ENCODE measurements at places on chromosomes 3 and 15. TPM values are rescaled to one million over a fixed set of nuclear protein-coding genes. Genes with fewer than 3 reads are reported as not detected.

The PIAS1 gene
- total RNA-seq: 28.0 TPM

The B2M gene
- total RNA-seq: 944 TPM

The IL17RC gene
- total RNA-seq: 28.9 TPM

The GPR87 gene
- total RNA-seq: not detected

The FETUB gene
- not detected for total RNA-seq

The EPHB3 gene
- total RNA-seq: 3.0 TPM

The LINGO1 gene
- total RNA-seq: 0.09 TPM

The DAZL gene
- total RNA-seq: not detected

The EDC3 gene
- 40.4 TPM for total RNA-seq

The PCNP gene
- 169 TPM for total RNA-seq

The EIF5A2 gene
- total RNA-seq: 33.1 TPM

The CYP8B1 gene
- not detected for total RNA-seq

The LTF gene
- total RNA-seq: not detected

The CACNA2D3 gene
- total RNA-seq: 0.37 TPM

The SERPINI1 gene
- total RNA-seq: 2.7 TPM

DNA sequence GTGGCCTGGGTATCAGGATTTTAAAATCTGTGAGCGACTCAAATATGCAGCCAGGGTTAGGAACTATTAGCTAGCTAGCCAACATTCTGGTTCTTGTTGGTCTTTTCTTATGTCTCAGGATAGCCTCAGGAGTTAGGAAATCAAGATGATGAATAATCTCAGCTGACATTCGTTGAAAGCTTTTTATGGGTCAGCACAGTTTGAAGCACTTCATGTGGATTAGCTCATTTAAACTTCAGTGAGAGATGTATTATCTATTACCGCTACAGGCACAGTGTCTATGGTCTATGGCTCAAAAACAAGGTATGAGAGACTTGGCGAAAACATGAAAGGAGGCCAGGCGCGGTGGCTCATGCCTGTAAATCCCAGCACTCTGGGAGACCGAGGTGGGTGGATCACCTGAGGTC, 187.5 kb upstream of the THRB start:
- DNase-seq: peak; percentile 74

DNA sequence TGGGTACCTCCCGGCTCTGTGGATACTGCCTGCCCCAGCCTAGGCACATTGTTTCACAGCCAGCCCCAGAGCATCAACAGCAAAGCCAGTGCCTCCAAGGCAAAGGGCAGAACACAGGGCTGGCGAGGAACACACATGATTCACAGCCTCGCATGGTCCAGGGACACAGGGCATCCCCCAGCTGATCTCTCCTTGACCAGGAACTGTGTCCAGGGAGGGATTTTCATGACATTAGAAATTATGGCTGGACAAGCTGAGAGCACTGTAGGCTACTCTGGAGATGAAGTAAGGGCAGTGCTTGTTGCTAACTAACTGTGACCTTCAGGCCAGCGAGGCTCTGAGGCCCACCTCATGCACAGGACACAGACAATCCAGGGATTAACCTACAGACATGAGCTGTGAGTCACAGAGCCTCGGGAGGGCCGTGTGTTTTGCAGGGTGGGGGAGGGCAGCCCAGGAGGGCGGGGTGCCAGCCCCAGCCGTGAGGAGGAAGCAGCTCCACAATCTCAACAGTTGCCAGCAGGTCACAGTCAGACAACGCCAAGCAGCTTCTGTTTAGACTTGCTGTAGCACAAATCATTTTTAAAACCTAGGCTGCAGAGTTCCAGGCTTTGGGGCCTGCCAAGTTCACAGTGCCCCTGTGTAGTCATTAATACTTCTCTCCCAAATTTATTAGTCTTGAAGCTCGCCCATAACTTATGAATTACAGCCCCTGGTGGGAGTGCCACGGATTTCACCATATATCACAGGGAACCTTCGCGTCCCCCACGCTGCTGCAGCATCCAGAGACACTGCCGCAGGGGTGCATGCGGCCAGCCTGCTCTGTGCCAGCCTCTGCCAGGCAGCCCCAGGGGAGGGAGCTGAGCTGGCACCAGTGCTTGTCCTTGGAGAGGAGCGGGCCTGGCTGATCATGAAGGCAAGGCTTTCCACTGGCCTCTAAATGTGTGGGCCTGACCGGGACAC, 114.7 kb downstream of the ETFA start:
- peak; percentile 87 for DNase-seq

DNA sequence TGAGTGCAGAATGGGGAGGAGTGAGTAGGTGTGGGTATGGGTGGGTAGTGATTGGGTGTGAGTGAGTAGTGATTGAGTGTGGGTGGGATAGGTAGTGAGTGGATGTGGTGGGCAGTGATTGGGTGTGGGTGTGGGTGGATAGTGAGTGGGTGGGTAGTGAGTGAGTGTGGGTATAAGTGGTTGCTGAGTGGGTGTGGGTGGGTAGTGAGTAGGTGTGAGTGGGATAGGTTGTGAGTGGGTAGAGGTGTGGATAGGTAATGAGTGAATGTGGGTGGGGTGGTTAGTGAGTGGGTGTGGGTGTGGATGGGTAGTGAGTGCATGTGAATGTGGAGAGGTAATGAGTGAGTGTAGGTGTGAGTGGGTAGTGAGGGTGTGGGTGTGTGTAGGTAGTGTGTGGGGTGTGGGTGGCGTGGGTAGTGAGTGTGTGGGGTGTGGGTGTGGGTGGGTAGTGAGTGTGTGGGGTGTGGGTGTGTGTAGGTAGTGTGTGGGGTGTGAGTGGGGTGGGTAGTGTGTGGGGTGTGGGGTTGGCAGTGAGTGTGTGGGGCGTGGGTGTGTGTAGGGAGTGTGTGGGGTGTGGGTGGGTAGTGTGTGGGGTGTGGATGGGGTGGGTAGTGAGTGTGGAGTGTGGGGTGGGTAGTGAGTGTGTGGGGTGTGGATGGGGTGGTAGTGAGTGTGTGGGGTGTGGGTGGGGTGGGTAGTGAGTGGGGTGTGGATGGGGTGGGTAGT, 5.3 kb downstream of the MINAR1 start:
- no peak for DNase-seq

DNA sequence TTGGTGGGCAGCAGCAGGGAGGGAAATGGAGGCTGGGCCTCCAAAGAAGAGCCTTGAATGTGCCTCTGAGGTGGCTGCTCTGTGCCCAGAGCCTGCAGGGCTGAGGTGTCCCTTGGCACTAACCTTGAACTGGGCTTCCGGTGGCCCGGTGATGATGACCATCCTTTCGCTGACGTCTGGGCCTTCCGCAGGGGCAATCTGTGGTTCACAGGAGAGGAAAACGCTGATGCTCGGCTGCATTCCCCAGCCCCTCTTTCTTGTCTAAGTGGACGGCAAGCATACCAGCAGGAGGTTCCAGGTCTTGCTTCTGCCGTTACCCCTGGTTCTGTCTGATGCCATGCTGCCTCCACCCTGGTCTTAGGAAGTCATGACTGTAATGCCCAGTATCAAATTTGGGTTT, 65.9 kb downstream of the SENP2 start:
- no peak for DNase-seq

DNA sequence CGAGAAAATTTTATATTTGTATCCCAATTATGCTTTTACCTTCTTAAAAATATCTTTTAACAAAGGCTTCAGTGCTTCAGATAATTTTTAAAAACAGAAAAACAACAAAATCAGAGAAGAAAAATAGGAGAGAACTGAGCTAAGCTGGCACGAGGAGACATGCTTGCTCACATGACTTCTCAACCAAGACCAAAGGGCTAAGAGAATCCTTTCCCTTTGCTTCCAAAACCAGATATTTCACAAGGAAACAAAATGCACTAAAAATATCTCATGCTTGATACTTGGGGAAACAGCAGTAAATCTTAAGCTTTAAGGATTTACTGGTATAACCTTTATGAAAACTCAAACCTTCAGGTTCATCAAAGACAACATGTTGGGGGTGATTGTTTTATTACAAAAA, 58.4 kb downstream of the CAPN7 start:
- DNase-seq: no peak

- no peak for DNase-seq
Measured at GRCh38 chr15:64158363-64159134, 4.3 kb downstream of the PPIB start.

DNA sequence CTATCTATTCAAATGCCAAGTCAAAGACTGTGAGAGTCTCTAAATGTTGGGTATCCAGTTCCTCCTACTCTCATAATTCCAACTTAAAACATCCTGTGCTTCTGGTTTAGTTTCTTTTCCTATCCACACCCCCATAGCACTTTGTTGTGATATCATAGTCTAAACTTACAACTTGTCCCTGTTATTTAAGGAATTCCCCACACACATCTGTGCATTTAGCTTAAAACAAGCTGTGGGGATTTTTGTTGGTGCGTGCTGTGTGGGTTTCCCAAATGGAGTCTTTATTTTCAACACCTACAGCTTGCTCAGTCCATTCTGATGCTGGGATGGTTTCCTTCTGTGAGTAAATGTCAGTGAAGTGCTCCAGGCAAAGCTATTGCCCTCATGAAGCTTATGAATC, 167.3 kb downstream of the GMNC start:
- no peak for DNase-seq

DNA sequence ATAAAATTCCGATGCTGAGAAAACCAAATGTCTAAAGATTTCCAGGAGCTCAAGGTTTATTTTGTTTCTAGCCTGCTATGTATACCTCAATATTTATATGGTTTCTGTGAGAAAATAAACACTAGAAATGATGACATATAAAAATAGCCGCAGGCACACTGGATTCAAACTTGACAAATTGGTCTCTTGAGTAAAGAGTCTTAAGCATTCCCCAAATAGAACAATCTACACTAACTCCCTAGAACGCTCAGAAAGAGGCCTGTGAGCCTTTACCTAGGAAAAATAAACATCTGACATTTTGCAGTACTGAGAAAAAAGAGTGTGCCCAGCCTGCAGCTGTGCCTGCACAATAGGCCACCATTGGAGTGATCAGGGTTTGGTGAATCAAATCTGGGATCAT, 75.2 kb downstream of the NEK10 start:
- DNase-seq: no peak

GRCh38 chr3:9225268-9225667, 24.2 kb downstream of the SRGAP3 start:
- no peak for DNase-seq

- peak; percentile 25 for DNase-seq
Measured at GRCh38 chr15:81061490-81062253, 60.9 kb downstream of the TLNRD1 start.

- no peak for DNase-seq
Measured at GRCh38 chr3:164320962-164321361, 757.3 kb downstream of the SI start.

- DNase-seq: peak; percentile 95
Measured at GRCh38 chr3:42036483-42036823, 54.7 kb upstream of the TRAK1 start.

GRCh38 chr15:57184502-57184901, 191.8 kb upstream of the CGNL1 start:
- DNase-seq: no peak

DNA sequence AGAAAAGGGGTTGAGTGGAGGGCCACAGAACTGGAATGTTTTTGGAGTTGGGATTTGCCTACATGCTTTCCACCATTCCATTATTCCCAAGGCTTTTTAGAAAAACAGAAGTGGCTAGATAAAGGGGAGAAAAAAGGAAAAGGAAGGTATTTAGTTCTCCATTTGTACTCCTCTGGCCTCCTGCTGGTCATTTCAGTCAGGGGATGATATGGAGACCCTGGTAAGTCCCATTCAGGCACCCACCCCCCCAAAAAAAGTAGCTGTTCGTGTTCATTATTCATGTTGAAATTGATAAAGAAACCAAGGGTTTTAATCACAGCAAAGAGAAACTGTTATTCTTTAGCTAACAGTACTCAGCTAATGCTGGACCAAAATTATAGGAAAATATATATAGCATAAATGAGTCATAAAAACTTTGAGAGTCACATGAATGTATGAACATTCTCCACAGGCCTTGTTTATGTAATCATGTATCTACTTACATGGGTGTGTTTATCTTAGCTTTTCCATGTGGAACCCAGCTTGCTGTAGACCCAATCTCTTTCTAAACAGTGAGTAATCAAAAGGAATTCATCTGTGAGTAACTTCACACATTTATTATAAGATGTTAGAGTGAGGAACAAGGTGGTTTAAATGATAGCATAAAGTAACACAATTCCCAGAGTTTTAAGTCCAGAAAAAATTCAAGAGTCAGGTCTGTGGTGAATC, 167.2 kb downstream of the KCNMB2 start:
- no peak for DNase-seq

DNA sequence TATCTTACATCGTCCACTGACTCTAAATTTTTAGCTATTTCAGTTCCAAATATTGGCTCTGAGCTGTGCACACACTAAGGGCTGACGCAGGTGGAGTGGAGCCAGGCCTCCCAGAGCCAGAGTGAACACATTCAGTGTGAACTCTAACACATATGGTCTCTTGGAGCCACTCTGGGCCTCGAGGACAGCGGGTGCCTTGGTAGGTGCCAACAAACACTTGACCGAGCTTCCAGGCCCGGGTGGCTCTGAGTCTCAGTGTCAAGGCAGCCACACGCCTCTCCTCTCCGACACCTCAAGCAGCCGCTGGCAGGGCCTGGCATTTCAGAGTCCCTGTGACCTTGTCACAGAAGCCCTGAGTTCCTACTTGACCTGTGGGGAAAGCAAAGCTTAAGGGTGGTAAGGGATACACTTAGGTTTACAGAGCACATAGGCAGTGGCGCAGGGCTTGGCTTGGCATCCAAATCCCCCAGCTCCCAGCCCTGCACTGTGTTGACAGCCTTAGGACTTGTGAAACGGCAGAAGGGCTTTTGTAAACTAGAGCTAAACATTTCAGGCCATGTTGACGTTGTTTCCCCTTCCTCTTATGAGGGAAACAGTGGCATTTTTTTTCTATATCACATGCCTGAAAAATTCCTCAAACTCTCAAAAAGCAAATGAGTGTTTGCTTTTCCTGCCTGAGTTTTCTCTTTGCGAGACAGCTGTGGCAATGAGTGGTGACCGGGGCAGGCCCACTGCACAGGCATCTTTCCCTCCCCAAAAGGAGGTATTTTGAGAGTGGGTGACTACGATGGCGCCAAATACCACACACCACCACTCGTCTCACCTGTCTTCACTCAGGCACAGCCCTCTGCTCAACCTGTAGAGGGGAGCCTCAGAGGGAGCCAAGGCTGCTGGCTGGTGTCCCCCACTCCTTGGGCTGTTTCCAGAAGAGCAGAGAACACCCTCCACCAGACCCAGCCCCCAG, 60.8 kb downstream of the DAPK2 start:
- no peak for DNase-seq

GRCh38 chr15:63544258-63545026, 40.0 kb downstream of the USP3 start:
- DNase-seq: no peak

GRCh38 chr15:90479656-90480055, 50.1 kb upstream of the CRTC3 start:
- peak; percentile 35 for DNase-seq

DNA sequence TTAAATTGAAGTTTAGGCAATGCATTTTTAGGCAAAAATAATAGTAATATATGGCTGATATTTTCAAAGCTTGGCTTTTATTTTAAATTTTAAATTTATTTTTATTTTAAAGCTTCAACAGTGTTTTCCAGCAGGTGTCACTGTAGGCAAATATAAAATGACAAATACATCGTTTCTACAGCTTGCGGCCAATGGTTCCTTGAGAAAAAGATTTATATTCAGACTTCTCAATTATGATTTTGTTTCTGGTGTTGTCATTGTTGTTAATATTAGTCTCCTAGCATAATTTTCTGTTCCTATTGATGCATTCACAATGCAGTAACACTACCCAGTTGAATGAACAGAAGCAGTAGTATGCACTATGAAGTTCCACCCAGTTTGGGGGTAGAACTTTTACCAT, 220.7 kb upstream of the DNAJC19 start:
- peak; percentile 2 for DNase-seq
